ENCODE measurements at places on chromosomes 13 and 19.
A peak's percentile ranks its signal among the peaks of the same experiment; 100 is the strongest.

GRCh38 chr19:2081873-2082810 lies 14.0 kb downstream of the MOB3A start:
- peak; percentile 49 for DNase-seq

DNA sequence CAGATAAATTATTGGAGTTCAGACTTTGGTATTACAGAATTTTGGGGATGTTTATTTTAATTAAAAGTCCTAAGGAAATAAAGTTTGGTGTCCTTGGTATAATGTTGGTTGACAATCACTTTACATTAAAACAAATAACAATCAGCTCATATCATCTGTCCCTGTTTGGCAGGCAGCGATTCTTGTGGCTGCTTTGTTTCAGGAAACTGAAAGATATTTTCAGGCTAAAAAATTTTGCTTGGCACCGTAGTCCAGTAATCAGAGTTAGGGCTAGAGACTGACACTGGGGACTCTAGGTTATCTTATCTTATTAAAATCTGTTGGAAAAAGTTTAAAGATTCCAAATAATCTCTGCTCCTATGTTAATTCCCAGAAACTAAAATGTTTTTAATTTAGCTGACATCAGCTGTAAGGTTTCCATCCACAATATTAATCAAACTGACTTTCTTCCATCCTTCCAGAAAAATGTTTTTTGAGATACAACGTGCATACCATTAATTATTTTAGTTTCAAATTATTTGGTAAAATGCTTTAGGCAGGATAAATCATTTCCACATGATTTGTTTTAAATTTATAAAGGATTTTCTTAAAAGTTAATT lies 97.6 kb downstream of the ZIC5 start:
- DNase-seq = no peak

DNA sequence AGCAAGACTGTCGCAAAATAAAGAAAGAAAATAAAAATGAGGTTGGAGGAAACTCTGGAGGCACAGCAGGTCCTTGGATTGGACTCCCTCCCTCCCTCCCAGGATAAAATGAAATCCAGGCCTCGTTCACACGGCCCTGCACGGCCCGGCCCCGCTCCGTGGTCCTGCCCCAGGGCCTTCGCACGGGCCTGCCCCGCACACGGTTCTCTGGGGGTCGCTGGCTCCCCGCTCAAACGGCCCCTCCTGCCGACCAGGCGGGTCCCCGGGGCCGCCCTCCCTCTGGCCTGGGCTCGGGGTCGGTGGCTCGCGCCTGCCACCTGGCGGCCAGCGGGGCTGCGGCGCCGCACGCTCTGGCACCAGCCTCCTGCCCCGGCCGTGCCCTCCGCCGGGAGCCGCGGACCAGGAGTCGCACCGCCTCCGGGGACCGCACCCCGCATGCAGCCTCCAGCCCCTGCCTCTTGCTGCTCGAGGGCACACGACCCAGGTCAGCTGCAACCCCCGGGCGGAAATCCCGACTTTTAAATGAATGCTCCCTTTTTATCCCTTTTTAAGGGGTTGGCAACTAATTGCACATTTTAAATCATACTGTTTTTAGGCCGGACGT lies 1.5 kb upstream of the WDR18 start:
- DNase-seq = peak; percentile 79

DNA sequence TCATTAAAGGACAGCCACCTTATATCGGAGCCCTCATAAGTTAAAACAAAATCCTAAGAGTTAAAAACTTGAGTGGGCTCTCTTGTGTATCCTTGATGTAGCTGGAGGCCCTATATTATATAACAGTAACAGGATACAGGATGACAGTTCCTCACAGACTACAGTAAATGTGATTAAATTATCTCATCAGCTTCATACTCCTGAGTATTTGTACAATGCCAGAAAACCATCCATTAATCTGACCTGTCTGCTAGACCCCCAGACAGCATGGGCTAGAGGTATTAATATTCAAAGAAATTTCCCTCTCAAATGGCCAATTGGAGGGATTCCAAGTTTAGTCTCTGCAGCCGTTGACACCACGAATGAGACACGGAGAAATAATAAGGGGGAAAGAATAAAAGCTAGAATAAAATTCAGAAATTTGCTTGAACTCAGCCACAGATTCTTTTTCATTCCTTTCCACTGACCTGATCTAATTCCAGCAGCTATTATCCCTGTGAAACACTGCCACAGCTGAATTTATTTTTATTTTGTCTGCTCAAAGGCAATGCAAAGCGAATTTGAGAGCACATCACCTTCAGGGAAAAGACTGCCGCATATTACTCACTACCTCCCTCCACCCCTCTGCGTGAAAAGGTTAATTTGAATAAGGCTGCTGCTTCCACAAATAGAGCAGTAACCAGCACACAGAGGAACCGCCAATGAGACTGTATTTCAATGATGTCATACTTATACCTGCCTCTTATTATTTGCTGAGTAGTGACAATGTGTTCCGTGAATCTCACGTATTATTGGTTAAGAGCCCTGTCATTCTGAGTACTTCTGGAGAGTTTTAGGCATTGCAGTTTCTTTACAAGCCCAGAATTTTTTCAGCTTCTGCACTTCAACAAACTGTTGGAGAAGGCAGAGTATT lies 155.9 kb upstream of the KLF12 start:
- DNase-seq = peak; percentile 17

GRCh38 chr19:50007170-50007569 lies 18.0 kb downstream of the VRK3 start:
- DNase-seq = no peak

DNA sequence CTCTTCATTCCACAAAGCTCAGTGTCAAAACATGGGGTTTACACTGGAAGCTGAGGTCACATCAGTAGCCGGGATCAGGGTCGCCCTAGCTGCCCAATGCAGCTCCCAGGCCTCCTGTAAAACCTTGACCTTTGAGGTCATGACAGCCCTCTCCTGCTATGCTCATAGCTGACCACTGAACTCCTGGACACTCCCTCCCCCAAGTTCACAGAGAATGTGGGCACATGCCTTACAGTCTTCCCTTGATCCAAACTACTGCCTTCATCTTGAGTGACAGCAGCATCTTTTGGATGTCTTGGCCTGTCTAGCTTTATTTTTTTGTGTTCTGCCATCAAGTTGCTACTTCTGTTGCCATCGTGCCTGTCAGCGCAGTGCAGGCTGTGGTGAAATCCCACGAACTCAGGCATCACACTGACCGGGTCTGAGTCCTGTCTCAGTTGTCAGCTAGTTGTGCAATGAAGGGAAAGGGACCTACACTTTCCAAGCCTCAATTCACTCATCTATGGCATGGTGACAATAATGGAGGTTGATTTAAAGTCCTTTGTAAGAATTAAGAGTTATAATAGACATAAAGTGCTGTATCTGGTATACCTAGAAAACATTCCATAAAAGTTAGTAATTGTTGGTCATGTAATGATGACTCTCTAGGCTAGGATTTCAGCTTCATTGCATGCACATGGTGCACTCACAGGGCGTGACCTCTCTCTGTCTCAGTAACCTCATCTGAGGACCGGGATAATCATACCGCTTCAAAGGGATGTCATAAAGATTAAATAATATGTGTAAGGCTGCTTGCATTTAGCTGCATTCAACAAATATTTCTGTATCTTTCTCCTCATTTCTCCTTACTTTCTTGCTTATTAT lies 16.4 kb upstream of the ALOX5AP start:
- no peak for DNase-seq

DNA sequence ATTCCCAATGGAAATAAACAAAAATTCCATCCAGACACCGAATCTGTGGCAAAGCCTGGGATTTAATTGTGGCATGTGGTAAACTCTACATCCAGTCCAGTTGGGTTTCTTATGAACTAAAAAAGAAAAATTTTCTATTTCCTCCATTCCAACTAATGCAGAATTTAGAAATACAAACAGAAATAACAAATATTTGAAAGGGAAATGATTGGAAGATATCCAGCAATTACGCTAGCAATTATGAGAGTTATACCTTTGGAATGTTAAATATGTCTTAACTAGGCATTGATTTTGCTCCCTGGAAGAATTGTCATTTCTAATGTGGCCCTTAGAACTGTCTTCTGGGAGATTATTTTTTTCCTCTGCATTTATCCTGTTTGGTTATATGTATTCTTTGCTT lies 421.4 kb upstream of the KLHL1 start:
- DNase-seq = no peak

GRCh38 chr19:11382898-11383705 lies 1.0 kb downstream of the EPOR start:
- peak; percentile 40 for DNase-seq

GRCh38 chr19:39704181-39705044 lies at the start of gene LGALS14:
LGALS14 (plus strand) TSS chr19:39704481; CDS start chr19:39704529, 48 bp downstream.
- DNase-seq = peak; percentile 21

DNA sequence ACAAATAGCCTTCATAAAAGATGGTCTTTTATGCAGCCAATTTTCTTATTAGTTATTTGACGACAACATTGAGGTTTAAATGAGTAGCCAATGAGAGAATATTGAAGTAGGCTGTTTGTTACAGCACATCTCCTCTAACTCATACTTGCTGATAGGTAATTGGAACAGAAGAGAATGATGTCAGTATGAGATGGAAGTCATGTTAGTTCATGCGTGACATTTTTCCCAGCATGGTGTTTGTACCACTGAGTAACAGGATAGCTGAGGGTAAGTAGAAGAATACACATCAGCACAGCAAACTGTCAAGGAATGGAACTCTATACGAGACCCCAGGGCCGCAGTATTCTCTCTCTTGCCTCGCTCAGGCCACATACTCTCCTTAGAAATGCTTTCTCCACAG lies 37.2 kb downstream of the COL4A2 start:
- no peak for DNase-seq

- DNase-seq = peak; percentile 96
Observed at GRCh38 chr19:2427429-2428320, at the start of gene TIMM13. TIMM13 (minus strand) TSS chr19:2427586; CDS start chr19:2427533, 53 bp downstream.

DNA sequence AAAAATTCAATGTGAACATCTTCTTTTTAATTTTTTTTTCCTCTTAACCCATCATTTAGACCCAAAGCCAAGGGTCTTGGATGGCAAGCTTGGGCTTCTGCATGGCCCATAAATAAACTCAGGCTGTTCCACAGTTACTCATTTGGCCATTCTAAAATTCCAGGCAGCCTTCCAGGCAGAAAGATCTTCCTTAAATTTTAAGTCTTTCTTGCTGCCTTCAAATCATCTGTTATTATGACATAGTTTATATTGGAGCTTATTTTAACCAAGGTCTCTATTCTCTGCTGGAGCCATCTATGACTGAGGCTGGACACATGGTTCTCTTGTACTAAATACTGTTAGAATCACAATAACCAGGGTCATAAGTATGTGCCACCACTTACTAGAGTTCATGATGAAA lies 317.3 kb upstream of the MAB21L1 start:
- no peak for DNase-seq

DNA sequence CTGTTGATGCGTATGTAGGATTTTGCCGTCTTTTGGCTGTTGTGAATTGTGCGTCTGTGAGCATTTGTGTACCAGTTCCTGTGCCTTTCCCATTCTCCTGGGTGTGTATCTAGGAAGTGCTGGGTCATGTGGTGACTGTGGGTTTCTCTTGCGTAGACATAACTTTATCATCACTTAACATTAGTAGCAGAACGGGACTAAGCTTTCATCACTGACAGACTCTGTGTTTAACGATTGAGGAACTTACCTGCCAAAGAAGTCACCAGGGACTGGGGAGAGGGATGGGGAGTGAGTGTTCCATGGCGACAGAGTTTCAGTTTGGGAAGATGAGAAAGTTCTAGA lies 15.0 kb downstream of the FZR1 start:
- DNase-seq = no peak

- no peak for DNase-seq
Observed at GRCh38 chr13:91368101-91368500, 20.6 kb downstream of the MIR17HG start.

DNA sequence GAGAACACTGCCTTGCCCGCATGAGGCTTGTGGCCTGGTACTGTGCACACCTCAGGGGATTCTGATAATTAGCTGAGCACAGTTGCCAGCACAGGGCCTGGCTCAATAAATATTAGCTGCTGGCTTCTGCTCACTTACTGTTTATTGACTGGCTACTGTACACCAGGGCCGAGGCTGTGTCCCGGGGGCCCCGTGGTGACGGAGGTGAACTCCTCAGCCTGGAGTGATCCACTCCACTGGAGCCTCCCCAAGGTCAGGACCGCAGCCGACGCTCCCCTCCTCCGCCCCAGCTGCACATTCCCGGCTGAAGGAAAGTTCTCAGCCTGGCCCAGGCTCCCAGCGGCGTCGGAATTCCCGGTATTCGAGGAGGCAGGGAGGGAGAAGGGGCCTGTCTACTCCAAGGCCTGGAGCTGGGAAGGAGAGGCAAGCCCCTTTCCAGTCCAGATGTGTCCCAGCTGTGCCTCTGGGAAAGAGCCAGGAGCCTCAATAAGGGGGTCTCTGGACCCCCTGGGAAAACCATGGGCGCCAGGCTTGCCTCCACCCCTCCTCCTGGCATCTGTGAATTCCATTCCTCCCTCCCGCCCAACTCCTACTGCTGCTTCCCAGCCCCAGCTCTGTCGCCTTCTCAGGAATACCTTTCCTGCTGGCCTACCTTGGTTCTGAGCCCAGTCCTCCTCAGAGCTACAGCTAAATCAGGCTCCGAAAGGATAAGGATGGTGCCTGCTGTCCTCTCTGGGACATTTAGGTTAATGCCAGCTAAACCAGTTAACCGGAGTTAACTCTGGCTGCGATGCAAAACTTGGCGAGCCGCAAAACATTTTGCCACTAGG lies 7.3 kb downstream of the RPS16 start:
- DNase-seq = no peak

DNA sequence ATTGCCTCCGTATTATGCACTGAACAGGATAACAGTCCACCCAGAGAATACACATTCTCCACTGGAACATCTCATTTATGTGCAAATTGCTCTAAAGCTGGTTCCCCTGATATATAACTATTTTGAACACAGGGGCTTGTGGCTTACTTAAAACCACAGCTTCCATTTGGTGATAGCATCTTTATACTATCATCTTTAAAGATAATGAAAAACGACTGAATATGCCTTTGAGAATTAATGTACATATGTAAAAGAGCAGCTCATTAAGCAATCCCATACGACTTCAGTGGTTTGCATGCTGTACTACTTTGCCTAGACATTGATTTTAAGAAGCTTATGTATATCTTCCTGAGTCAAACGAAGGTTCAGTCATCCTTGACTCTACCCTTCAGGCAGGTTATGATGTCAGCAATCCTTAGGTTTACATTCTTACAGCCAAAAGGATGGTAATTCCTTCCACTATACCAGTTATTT lies 40.8 kb downstream of the BRD4 start:
- DNase-seq = no peak

DNA sequence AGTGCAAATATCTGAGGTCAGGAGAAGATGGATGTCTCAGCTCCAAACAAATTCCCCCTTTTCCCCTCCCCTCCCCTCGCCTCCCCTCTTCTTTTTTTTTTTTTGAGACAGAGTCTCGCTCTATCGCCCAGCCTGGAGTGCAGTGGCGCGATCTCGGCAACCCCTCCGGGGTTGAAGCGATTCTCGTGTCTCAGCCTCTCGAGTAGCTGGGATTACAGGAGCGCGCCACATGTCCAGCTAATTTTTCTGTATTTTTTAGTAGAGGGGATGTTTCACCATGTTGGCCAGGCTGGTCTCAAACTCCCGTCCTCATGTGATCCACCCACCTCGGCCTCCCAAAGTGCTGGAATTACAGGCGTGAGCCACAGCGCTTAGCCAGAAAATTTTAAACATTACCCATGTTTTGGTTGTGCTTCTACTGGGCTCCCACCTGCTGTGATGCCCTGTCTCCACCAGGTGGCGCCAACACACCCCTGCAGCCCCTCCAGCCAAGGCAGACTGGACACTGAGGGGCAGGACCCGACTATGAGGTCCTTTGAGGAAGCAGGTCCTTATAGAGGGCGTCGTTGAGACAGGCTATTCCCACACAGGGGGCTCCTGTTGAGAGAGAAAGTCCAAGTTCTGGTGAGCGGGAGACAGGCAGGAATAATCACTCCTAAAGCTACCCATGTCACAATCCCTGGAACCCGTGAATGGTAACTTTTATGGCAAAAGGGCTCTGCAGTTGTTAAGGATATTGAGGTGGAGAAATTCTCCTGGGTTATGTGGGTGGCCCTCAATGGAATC lies 6.3 kb downstream of the ERICH4 start:
- DNase-seq = peak; percentile 76
